ENCODE measurements at places on chromosomes 7 and 10. TPM values are rescaled to one million over a fixed set of nuclear protein-coding genes. Genes with fewer than 3 reads are reported as not detected.

GRCh38 chr10:7890781-7891180 is 72.5 kb downstream of the TAF3 start:
- DNase-seq: no peak

- DNase-seq: no peak
Measured at GRCh38 chr7:132766660-132767059, 190.4 kb upstream of the PLXNA4 start.

DNA sequence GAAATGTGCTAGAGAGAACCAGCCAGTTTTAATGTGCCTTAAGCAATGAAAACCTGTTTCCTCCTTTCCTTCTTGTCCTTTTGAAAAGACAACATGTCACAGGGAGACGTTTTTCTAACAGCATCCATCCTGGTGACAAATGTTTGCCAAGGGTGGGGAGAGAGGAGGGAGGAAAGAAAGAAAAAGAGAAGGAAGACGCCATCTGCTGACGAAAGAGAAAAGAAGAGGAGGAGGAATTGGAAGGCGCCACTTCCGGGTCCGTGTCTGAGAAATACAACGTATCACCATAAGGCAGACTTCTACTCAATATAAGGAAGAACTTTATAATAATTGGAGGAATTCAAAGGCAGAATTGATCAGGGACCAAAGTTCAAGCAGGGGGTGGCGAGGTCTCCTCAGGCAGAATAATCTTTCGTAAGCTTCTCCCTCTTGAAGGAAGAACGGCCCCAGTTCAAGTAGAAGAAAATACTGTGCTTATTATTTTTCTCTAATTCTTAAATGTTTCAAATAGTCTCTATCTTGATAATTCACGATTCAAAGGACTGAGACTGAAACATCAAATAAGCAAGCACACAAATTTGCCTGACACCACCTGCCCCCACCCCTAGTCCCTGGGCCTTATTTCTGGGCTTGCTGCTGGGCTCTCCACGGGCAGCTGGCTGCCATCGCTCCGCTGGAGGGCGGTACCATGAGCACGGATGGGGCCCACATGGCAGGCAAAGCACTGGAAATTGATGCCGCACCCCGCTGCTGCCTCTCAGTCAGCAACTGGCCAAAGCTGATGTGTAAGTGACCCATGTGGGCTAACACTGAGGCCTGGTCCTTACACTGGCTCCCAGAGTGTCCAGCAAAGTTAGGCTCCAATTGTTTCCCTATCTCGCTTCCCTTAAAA is 273.7 kb upstream of the KLF14 start:
- DNase-seq: no peak

DNA sequence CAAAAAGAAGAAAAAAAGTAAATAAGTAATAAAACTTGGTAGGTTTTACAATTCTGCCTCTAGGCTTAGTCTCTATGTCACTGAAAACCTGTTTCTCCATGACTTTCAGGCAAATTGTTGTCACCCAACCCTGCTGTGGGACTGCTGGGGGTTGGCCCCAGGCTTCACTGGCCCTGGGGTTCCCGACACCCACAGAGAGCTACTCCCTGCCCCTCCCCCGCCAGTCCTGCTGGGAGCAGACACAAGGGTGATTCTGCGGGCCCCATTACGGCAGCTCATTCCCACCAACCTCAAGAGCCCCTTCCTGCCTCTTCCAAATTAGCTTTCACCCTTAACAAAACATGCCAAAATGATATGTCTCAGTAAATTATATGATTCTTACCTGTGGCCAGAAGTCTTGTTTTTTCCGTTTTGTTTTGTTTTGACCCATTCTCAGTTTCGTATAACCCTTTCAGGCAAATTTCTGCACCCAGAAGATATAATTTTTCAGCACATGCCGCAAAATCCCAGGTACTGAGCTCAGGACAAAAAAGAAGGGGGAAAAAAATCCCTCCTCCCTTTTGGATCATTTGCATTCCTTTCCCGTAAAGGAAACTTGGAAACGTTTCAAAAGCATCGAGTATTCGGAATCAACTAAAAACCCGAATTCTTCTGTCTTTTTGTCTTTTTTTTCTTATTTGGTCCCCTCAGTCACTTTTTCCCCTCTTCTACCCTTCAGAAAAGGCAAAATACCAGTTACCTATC is 27.8 kb downstream of the CHST15 start:
- DNase-seq: no peak

DNA sequence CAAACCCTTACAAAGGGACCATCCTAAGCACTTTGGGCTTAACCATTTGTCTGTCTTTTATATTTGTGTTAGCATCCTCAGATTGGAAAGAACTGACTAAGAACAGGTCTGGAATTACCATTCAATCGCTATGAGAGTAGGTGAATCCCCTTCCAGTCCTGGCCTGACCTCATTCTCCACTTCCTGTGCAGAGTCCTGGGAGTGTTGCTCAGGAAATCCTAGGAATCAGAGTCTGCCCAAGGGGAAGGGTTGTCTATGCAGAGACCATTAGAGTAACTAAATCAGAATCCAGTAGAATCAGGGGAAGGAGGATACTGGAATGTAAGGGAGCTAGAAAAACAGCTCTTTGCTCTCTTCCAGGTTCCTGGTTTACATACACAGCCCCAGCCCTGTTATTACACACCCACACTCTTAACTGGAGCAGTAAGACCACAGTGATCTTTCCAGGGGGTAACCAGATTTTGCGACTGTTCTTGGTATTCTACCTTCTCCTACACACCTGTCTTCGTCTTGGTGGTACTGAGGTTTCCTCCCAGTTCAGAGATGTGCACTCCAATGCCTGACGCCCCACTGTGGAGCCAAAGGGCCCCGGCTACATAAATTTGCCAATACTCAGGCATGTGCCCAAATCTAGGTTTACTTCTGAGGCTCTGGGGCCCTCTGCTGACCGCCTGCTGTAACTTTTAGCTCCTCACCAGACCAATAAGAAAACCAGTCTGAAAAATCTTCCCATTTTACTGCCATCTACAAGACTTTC is 103.7 kb downstream of the RNF216 start:
- DNase-seq: no peak

DNA sequence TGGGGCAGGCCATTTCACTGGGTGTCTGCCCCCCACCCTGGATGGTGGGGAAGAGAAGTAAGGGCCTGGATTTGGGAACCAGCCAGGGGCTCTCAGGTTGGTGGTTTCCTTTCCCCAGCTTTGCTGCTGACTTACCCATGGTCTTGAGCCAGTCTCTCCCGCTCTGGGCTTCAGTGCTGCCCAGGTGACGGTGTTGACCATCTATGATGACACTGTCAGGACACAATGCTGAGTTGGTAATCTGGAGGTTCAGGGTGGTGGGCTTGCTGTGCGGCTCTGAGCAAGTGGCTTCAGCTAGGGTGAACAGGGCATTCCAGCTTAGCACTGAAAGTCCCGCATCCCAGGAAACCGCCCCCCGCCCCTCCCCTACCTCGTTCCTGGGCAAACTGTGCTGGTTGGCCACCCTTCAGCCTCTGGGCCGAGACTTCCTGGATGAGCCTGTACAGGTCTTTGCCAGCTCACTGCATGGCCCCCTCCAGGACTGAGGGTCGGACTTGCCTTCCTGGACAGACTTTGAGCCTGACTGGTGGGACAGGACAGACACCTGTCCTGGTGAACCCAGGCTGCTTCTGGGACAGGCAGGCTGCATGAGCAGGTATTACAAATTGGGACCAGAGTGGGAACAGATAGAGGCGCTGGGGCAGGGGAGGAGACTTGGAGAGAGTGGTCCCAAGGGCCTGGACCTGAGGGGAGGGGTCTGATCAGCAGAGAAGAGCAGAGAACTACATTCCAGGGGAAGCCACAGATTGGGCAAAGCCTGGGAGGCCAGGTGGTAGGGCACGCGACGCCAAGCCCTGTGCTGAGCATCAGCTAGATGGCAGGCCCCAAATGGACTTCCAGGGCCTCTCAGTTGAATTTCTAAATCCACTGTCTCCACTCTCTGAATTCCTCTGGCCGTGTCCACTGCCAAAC is 19.9 kb upstream of the ZMIZ1 start:
- peak; percentile 79 for DNase-seq

DNA sequence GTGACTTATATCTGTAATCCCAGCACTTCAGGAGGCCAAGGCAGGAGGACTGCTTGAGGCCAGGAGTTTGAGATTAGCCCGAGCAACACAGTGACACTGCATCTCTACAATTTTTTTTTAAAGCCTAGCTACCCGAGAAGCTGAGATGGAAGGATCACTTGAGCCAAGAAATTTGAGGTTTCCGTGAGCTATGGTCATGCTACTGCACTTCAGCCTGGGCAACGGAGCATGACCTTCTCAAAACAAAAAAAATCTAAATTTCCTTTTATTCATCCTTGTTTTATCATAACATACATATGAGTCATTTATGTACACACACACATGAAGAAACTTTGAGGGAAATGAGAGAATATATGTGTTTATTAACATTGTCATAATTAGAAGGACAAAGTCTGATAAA is 277.5 kb upstream of the MAGI2 start:
- no peak for DNase-seq

DNA sequence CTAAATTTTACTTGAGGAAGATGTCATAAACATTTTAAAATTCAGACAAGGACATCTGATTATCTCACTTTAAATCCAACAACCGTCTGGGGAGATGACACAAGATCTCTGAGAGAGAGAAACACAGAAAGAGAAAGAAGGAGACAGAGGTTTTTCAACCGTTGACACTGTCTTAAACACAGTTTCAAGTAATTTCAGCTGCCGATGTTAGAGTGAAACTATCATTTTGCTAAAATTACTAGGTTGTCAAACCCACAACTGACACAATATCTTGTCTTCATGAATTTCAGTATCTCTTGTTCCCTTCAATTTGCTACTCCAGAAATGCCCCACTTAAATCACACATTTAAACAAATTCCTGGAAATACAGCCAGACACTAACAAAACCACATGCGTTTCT is 174.8 kb downstream of the RAPGEF5 start:
- DNase-seq: no peak

DNA sequence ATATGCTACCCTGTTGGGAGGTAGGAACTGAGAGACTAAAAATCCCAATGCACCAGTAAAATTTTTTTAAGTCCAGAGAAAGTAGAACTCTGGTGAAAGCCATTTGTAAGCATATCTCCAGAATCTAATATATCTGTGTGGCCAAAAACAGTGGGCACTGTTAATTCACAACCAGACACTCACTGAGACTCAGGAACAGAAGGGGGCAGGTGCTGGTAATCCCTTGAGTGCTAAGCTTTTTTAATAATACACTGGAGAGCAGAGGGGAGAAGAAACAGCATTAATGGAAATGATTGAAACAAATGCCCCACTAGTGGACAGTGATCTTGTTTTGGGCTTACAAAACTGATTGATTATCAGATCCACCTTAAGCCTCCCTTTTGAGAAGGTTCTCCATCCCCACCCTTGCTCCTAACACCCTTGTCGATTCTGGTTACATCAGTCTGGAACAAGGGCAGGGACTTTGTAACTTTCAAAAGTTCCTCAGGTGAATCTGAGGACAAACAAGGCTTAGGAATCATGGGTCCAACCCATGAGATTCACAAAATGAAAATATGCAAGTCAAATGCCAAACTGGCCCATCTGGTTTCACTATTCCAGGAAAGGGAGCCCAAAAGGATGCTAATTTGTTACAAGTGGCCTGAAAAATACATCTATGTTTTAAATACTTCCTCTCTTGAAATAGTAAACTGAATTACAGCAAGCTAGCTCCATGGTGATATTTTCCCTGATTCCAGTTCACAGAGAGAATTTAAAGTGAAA is 29.7 kb downstream of the PLXNA4 start:
- no peak for DNase-seq

- no peak for DNase-seq
Measured at GRCh38 chr10:73559590-73559989, 31.6 kb downstream of the USP54 start.

DNA sequence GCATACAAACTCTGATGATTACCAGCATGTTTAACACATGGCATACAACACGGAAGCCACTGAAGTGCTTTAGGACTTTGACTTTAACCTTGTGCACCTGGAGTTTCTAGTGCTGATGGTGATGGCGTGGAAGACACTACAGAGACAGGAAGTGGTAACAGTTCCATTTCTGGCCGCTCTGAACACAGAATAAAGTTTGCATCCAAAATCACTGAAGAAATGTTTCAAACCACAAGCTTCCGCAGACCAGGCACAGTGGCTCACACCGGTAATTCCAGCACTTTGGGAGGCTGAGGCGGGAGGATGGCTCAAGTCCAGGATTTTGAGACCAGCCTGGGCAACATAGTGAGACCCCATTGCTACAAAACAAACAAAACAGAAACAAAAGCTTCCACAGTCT is 40.3 kb upstream of the TNPO3 start:
- no peak for DNase-seq

DNA sequence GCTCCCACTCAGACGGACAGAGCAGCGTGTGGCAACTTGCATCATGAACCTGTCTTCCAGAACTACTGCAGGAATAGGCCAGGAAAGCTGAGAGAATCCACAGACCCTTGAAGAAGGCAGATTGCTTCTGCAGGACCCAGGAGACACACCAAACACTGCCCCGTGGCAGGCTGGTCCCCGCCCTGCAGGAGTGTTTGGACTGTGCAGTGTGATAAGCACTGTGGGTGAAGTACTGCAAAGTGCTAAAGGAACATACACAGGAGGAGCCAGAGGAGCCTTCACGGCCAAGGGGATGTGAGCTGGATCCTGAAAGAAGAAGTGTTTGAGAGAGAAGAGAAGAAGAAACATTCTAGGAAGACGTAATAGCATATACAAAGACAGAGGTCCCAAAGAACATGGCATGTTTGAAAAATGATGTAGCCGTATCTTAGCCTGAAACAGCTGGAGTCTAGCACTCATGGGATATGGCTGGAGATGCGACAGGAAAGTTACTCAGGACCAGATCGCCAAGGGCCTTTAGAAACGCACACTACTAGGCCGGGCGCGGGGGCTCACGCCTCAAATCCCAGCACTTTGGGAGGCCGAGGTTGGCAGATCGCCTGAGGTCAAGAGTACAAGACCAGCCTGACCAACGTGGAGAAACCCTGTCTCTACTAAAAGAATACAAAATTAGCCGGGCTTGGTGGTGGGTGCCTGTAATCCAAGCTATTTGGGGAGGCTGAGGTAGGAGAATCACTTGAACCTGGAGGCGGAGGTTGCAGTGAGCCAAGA is 96.9 kb upstream of the RHEB start:
- no peak for DNase-seq

TRIM50 gene
- 0.71 TPM for total RNA-seq

TMEM196 gene
- 2.5 TPM for total RNA-seq

LSM8 gene
- total RNA-seq: 25.8 TPM

SLC18A3 gene
- total RNA-seq: not detected

MRC1 gene
- total RNA-seq: 267 TPM

GIMAP1 gene
- total RNA-seq: 4.4 TPM

CARD11 gene
- total RNA-seq: 0.42 TPM

UCN3 gene
- not detected for total RNA-seq

AGBL3 gene
- total RNA-seq: 2.6 TPM

SAMD9L gene
- 12.4 TPM for total RNA-seq

ZNF775 gene
- total RNA-seq: 1.6 TPM

Data from mesenteric fat pad (tissue), 1 donor.